ENCODE measurements at places on chromosomes 12 and 14.

DNA sequence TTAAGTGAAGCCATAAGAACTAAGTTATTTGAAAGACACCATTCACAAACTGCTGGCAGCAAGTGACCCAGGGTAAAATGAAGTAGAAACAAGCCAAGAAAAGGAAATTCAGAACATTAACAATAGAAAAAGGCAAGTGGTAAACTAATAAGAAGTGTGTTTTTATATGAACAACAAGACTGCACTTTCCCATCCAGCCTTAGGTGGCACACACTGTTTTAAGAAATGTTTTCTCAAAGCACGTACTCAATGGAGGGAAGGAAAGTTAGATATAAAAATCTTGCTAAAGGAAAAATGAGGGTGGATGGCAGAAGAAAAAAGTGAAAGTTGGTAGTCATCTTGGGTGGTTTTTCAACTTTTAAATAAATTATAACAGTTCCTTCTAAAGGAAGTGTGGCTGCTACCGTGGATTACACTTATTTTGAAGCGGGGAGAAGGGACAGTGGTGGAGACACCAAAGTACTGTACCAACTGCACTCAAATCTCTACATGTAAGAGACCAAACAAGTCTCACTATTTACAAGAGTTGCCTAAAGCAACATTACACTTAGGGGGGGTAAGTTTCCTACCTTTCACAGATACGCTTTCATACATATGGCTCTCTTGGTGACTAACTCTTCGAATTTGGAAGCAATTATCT lies 58.8 kb downstream of the SEL1L start:
- no peaks in the 10 kb centered on the region for H3K4me1 ChIP-seq
- H3K27me3 ChIP-seq = no peaks in the 10 kb centered on the region
- no peak overlapping the region for H3K27ac ChIP-seq
- peaks cover 22% of the 10 kb centered on the region for H3K36me3 ChIP-seq

- H3K27ac ChIP-seq = no peak overlapping the region
- peaks cover 25% of the 10 kb centered on the region for H3K4me1 ChIP-seq
- H3K4me3 ChIP-seq = peak overlapping the region; percentile 86
- DNase-seq = no peak
- H3K36me3 ChIP-seq = no peaks in the 10 kb centered on the region
Measured at GRCh38 chr14:29925736-29926135, 1.9 kb downstream of the PRKD1 start.

DNA sequence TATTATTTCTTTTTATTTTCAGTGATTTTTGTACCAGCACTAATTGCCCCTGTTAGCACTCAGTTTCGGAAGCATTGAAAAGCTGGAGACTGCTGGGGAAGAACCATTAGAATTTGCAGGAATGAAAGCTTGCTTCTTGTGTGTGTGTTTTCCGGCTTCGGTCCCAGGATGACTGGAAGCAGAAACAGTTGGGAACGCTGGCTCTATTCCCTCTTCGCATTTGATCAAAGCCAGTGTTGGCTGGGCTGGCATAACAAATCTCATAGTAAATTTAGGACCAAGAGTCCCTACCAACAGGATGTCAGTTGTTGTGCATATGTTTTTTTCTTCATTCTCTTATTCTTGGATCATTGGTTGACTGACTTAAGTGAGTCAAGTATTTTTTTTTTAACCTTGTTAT lies 53.6 kb upstream of the TRAF3 start:
- no peak for DNase-seq
- no peaks in the 10 kb centered on the region for H3K4me1 ChIP-seq
- no peaks in the 10 kb centered on the region for H3K27me3 ChIP-seq
- no peak overlapping the region for H3K4me3 ChIP-seq

GRCh38 chr12:109510196-109510595 lies 32.8 kb downstream of the UBE3B start:
- DNase-seq = no peak
- H3K27me3 ChIP-seq = no peaks in the 10 kb centered on the region
- H3K36me3 ChIP-seq = peaks cover 46% of the 10 kb centered on the region
- H3K27ac ChIP-seq = no peak overlapping the region
- no peak overlapping the region for H3K4me3 ChIP-seq
- no peaks in the 10 kb centered on the region for H3K4me1 ChIP-seq

DNA sequence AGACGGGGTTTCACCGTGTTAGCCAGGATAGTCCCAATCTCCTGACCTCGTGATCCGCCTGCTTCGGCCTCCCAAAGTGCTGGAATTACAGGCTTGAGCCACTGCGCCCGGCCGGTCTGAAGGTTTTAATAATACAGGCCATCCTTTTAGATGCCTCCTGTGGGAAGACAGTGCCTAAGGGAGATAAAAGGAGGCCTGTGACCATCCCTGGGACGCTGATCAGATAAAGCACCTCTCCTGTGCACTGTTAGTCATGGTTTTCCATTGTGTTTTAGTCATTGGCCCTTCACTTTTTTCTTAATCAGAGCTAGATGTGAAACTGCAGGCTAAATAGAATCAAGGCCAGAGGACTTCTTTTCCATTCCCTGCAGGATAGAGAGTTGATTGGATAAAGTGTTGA lies 7.6 kb upstream of the ACADS start:
- H3K4me3 ChIP-seq = no peak overlapping the region
- no peaks in the 10 kb centered on the region for H3K27me3 ChIP-seq
- H3K27ac ChIP-seq = no peak overlapping the region
- H3K36me3 ChIP-seq = peaks cover 41% of the 10 kb centered on the region

DNA sequence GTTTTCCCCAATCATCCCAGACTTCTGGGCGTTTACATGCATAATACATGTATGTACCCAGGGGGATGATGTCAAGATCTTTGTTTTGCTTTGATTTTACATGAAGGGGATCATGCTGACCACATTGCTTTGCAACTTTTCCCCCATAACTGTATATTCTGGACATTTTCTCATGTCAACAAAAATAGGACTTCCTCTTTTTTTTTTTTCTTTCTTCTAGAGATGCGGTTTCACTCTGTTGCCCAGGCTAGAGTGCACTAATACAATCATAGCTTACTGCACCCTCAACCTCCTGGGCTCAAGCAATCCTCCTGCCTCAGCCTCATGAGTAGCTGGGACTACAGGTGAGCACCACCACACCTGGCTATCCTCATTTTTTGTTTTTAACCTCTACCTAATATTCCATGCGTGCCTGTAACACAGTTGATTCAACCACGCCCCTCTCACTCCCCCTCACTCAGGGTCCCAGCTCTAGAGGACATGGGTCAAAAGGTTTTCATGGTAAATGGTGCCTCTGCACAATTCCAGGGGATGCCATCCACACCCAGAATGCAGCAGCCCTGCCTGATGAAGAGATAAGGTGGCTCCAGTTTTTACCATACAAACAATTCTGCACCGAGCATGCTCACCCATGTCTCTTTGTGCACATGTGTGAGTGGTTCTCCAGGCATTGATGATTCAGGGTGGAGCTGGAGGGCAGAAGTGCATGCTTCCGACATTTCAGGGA lies 32.0 kb upstream of the CIPC start:
- H3K27ac ChIP-seq = no peak overlapping the region
- H3K36me3 ChIP-seq = no peaks in the 10 kb centered on the region
- no peak for DNase-seq
- H3K4me1 ChIP-seq = peaks cover 12% of the 10 kb centered on the region
- no peaks in the 10 kb centered on the region for H3K27me3 ChIP-seq

GRCh38 chr12:11446372-11446771 lies 51.0 kb upstream of the PRB2 start:
- H3K36me3 ChIP-seq = no peaks in the 10 kb centered on the region
- no peak overlapping the region for H3K4me3 ChIP-seq
- no peak for DNase-seq
- no peaks in the 10 kb centered on the region for H3K4me1 ChIP-seq
- H3K27me3 ChIP-seq = no peaks in the 10 kb centered on the region
- no peak overlapping the region for H3K27ac ChIP-seq

DNA sequence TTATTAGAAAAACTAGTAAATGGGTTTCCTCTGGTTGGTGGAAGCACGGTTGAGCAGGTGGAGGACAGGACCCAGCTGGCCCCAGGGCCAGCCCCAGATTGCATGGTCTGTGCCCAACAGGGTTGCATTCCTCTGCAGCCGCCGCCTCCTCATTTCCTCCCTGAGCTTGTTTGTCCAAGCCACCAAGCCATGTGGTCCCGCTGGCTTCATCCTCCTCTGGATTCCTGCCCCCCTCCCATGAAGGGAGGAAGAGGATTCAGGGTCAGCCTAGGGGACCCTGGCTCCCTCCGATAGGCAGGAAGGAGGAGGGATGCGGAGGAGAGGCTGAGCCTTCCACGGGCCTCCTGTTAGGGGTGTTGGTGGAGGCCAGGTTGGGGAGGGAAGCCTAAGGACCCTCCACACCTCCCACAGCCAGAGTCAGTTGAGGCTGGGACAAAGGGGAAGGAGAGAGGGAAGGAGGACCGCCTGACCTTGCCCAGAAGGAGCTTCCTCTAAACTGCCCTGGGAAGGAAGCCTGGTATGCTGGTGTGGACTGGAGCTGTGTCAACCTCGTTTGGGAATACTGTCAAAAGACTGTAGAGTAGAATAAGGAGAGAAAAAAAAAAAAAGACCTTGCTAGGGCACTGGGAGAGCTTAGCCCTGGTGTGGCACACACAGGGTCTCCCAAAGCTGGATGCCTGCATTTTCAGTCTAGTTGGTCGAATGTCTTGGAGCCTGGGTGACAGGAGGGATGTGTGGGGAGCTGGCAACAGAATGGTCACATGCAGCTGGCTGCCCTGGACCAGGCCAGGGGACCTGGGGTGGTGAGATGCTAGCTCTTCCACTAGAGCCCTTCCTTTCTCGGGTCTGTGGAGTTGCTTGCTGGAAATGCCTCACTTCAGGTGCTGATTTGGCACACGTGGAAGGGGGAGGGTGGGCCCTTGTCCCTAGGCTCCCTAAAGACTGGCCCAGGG lies 42.4 kb downstream of the PLEKHG3 start:
- H3K4me1 ChIP-seq = peaks cover 28% of the 10 kb centered on the region
- DNase-seq = no peak
- no peaks in the 10 kb centered on the region for H3K27me3 ChIP-seq
- peak overlapping the region; percentile 76 for H3K27ac ChIP-seq

DNA sequence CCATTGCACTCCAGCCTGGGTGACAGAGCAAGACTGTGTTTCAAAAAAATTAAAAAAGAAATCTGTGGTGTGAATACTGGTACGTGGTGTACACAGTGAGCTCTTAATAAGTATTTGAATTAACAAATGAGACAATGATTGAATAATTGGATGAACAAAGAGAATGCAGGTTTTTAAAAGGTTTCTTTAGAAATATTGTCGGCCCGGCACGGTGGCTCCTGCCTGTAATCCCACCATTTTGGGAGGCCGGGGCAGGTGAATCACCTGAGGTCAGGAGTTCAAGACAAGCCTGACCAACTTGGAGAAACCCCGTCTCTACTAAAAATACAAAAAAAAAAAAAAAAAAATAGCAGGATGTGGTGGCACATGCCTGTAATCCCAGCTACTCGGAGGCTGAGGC lies 6.6 kb downstream of the HIF1A start:
- peaks cover 73% of the 10 kb centered on the region for H3K4me1 ChIP-seq
- H3K4me3 ChIP-seq = peak overlapping the region; percentile 93
- no peaks in the 10 kb centered on the region for H3K27me3 ChIP-seq
- DNase-seq = no peak
- peak overlapping the region; percentile 82 for H3K27ac ChIP-seq

GRCh38 chr12:42141981-42142606 lies 2.6 kb downstream of the GXYLT1 start:
- H3K4me3 ChIP-seq = no peak overlapping the region
- DNase-seq = no peak
- peaks cover 41% of the 10 kb centered on the region for H3K4me1 ChIP-seq
- H3K36me3 ChIP-seq = no peaks in the 10 kb centered on the region
- no peaks in the 10 kb centered on the region for H3K27me3 ChIP-seq

- H3K27me3 ChIP-seq = no peaks in the 10 kb centered on the region
- DNase-seq = no peak
- no peaks in the 10 kb centered on the region for H3K36me3 ChIP-seq
Measured at GRCh38 chr12:106194351-106194750, 53.5 kb downstream of the CKAP4 start.

- H3K27me3 ChIP-seq = peaks cover 23% of the 10 kb centered on the region
- H3K4me1 ChIP-seq = peaks cover 20% of the 10 kb centered on the region
- H3K27ac ChIP-seq = no peak overlapping the region
- H3K36me3 ChIP-seq = no peaks in the 10 kb centered on the region
- no peak for DNase-seq
Measured at GRCh38 chr12:5073853-5074252, 30.2 kb downstream of the KCNA5 start.

- no peak overlapping the region for H3K4me3 ChIP-seq
- DNase-seq = no peak
- no peaks in the 10 kb centered on the region for H3K36me3 ChIP-seq
- peaks cover 77% of the 10 kb centered on the region for H3K4me1 ChIP-seq
- H3K27ac ChIP-seq = peak overlapping the region; percentile 98
Measured at GRCh38 chr14:52834440-52834842, 43.0 kb upstream of the GNPNAT1 start.

DNA sequence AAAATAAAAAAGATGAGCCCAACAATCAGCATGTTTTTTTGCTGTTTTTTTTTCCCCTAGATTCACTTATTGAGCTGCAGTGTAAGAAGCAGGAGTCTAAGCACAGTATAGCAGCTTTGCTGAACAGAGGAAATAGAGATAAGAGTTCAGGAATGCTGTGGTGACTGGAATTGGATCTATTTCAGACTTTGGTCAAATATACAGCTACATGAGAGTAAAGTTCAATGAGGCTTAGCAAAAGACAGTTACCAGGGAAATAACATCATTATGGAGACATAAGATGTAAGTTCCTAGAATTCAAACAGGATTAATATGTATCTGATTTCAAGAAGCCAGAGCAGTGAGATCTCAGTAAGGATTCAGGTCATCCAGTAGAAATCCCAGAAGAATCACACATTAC lies 613.0 kb downstream of the RPS29 start:
- no peaks in the 10 kb centered on the region for H3K36me3 ChIP-seq
- no peak overlapping the region for H3K4me3 ChIP-seq
- H3K27me3 ChIP-seq = peaks cover 5% of the 10 kb centered on the region
- no peak for DNase-seq
- no peak overlapping the region for H3K27ac ChIP-seq

GRCh38 chr12:77218278-77218677 lies 152.9 kb upstream of the E2F7 start:
- peaks cover 16% of the 10 kb centered on the region for H3K27me3 ChIP-seq
- no peak overlapping the region for H3K4me3 ChIP-seq
- no peaks in the 10 kb centered on the region for H3K4me1 ChIP-seq
- no peak overlapping the region for H3K27ac ChIP-seq
- peaks cover 2% of the 10 kb centered on the region for H3K36me3 ChIP-seq

- H3K27me3 ChIP-seq = no peaks in the 10 kb centered on the region
- no peaks in the 10 kb centered on the region for H3K36me3 ChIP-seq
- DNase-seq = no peak
Measured at GRCh38 chr12:12046401-12046800, 24.3 kb upstream of the BCL2L14 start.

DNA sequence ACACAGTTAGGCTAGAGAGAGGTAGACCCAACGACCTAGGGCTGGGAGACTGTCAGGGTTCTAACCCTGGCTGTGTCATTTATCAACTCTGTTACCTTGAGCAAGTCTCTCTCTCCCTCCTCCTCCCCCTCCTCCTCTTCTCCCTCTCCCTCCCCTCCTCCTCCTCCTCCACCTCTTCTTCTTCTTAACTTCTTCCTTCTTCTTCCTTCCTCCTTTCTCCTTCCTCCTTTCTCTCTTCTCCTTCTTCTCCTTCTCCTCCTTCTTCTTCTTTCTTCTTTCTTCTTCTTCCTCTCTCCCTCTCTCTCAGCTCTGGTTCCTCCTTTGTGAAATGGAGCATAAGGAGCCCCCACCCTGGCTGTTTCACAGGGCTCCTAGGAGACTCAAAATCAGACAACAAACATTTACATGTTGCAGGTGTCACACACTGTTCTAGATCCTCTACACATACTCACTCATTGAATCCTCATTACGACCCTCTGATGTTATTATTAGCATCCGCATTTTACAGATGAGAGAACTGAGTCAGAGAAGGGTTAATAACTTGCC lies 2.2 kb upstream of the KCNH3 start:
- no peak overlapping the region for H3K27ac ChIP-seq
- H3K4me3 ChIP-seq = no peak overlapping the region
- H3K4me1 ChIP-seq = peaks cover 11% of the 10 kb centered on the region
- no peak for DNase-seq
- peaks cover 6% of the 10 kb centered on the region for H3K27me3 ChIP-seq
